ENCODE measurements at places on chromosomes 2 and 18.

DNA sequence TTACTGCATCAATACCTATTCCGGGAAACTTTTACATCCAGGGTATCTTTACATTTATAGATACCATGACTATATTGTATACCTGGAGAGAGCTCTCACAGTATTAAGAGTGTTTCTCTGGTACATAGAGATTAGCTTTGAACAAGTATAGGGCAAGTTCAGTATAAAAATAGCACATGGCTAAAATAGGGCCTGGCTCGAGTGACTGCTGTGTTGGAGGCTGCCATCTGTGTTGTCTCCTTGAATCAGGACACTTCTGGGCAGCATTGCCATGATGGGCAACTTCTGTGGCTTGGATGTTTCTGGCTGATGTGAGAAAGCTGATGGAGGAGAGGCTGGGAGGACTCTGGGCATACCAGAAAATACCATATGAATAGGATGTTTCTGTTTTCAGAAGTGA, 18.7 kb downstream of the ARHGAP28 start:
- DNase-seq: no peak

DNA sequence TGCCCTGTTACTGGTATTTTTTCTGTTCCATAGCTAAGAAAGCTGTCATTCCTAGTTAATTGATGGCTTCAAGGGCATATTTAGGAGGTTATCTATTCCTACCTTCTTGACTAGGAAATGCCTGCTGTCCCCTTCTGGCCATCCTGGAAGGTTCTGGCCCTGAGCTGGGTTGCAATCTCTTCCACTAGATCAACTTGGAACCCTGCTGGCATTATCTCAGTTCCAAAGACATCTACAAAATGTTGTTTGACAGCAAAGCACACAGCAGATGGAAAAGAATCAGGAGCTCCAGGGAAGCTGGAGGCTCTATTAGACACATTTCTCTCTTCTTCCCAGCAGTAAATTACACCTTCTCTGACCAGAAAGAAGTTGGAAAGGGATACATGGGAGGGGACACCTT, 192.1 kb downstream of the ARHGAP28 start:
- DNase-seq: no peak

GRCh38 chr2:5409898-5410381, 282.2 kb upstream of the SOX11 start:
- DNase-seq: no peak

DNA sequence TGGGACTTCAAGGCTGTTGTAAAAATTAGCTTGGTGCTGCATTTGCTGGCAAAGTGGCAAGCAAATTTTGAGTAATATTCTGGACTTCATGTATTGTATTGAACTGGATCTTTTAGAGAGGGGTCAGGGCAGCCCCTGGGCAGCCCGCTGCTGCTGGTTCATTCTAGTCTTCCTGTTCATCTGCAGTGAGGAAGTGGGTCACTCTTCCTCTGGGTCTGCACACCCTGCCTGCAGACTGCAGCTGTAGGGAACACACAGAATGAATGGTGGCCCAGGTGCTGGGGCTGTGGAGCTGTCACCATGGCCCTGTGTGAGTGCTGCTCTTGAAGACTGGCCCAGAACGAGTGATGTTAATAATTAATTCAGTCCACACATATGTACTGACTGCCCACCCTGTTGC, 9.4 kb downstream of the SH3RF3 start:
- no peak for DNase-seq

GRCh38 chr2:129717560-129718130, 261.8 kb upstream of the RAB6C start:
- no peak for DNase-seq

DNA sequence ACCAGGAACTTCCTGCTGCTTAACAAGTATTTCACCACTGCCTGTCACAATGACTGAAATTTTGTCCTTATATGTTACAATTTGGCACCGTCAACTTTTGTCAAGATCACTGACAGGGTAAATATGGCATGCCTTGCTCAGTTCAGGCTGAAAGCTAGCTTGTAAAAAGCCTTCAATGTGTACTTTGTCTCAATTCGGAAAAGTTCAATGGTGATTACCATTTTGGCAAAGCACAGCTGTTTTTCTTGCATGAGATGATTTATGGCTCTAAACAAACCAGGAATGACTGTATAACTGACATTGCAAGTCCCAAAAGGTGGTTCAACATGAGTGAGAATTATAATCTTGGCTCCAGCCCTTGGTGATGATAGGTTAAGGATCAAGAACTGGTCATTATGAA, 1255.2 kb downstream of the CNTNAP5 start:
- DNase-seq: no peak

GRCh38 chr2:235858881-235859280, 309.3 kb downstream of the GBX2 start:
- DNase-seq: no peak

DNA sequence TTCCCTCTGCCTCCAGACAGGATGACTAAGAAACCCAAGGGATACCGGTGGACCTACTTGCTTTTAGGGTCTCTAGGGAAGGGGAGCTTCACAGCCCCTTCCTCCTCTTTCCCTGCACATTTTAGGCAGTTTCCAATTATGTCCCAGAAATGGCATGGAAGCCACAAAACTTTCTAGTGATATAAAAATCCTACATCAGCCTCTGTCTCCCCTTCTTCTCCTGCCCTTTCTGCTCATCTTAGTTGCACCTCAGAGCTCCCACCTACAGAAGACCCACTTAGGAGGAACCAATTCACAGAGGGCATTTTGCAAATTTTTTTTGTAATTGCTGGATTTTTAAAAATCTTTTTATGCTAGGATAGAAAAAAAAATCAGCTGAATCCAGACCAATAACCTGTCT, 263.1 kb downstream of the TNS1 start:
- DNase-seq: no peak

DNA sequence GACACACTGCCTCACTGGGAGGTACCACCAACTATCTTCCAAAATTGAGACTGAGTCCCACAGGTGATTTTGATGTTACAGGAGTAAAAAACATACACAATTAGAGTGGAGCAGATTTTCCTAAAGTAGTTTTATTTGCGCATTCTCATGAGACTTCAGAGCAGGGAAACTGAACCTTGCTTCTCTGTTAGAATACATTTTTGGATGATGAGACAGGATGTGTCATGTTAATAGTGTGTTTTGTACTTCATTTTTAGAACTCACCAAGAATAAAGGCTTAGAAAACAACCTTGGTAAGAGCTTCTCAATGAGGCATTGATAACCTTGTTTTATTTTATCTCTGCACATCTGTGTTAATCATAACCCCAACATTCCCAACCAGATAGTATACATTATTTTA, 310.2 kb upstream of the GALNT5 start:
- no peak for DNase-seq

GRCh38 chr2:70630761-70631160, 77.1 kb upstream of the TGFA start:
- no peak for DNase-seq

GRCh38 chr2:177756336-177756735, 316.2 kb downstream of the PDE11A start:
- DNase-seq: no peak

DNA sequence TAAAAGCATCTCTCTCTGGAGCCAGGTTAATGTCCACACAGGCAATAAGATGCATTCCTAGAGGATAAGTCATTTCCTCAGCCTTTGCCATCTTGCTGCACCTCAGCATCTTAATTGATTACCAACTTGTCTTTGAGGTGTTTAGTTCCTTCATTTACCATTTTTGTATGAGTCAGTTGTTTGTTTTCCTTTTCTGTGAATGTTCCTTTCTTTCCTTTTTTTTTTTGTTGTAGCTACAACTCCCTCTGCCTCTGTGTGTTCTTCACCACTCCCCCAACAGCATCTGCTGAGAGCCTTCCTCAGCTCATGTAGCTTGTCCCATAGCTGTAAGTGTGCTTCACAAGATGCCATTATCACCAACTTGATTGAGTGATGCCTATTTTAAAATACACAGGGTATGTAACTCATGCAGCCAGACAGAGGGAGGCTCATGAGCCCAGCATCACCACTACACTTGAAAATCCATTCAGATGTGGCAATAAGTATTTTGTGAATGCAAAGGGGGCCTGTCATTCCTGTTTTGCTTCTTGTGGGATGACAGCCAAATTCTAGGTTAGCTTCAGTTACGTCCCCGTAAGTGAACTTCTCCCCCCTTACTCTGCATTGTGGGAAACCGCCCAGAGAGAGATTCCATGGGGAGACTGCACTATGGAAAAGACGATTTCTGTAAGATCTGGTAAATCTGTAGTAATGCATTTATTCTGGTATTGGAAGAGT, 315.9 kb upstream of the ZEB2 start:
- DNase-seq: peak; percentile 36

DNA sequence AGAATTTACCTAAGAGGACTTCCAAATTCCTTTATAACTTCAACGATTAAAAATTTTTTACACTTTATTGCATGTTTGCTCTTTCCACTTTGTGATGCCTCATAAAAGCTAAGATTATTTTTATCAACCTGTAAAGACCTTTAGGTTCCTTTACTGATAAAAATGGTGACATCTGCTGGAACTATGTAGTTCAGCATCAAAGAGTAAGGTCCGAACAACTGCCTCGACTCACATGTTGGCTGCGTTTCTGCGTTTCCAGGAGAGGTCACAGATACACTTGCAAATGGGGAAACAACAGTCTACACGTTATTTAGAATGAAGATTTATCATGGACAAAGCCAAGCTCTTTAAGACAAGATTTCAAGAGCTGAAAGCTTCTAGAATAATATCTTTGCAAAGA, 18.8 kb upstream of the TMX3 start:
- DNase-seq: no peak

GRCh38 chr2:178679891-178680290, 127.3 kb downstream of the TTN start:
- DNase-seq: no peak

- no peak for DNase-seq
These were observed 75.4 kb downstream of the SFXN5 start for GRCh38 chr2:72996117-72996502.

DNA sequence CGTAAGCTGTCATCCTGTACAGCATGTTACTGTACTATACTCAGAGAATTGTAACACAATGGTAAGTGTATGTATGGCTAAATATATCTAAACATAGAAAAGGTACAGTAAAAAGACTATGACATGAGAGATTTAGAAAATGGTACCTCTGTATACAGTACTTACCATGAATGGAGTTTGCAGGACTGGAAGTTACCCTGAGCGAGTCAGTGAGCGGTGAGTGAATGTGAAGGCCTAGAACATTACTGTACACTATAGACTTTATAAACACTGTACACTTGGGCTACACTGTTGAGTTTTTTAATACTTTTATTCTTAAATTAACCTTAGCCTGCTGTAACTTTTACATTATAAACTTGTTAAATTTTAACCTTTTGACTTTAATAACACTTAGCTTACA, 1.5 kb downstream of the DDX18 start:
- no peak for DNase-seq

DNA sequence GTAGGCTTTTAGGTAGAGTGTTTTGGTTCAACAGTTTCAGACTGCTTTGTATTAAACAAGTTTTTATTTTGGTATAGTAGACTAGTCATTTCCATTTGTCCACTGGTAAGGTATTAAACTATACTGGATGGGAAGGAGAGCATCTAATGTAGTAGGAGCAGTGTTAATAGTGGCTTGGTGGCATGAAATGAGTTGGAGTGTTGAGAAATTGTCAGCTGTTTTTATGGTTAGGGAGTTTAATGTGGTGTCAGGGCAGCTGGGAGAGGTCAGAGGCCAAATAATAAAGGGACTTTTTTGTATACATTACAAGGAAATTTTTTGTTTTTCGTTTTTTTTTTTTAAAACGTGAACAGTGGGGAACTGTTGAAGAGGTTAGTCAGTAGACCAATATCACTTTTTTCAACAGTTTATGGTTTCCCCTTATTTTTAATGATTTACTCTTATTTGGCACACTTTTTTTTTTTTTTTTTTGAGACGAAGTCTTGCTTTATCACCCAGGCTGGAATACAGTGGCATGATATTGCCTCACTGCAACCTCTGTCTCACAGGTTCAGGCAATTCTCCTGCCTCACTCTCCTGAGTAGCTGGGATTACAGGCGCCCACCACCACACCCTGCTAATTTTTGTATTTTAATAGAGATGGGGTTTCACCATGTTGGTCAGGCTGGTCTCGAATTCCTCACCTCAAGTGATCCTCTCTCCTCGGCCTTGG, 21.2 kb downstream of the ACTR3 start:
- no peak for DNase-seq

DNA sequence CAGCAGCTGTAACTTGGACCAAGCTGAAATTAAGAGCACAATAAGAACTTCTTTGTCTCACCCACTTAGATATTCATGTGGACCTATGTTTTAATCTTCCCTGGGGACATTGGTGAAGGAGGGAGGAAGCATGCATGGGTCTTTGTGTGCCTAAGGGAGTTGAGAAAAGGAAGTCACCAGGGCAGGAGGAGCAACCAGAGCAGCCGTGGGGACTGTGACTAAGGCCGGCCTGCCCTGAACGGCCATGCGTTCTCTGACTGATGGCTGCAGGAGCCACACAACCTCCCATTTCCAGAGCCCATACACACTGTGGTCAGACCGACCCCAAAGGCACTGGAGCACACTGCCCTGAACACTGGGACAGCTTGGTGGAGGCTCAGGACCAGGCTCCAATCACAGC, 43.7 kb upstream of the SLC35G4 start:
- no peak for DNase-seq

GRCh38 chr18:9803063-9803697, 82.6 kb upstream of the TXNDC2 start:
- DNase-seq: no peak

GRCh38 chr2:122378521-122378920, 623.1 kb downstream of the TSN start:
- DNase-seq: no peak

DNA sequence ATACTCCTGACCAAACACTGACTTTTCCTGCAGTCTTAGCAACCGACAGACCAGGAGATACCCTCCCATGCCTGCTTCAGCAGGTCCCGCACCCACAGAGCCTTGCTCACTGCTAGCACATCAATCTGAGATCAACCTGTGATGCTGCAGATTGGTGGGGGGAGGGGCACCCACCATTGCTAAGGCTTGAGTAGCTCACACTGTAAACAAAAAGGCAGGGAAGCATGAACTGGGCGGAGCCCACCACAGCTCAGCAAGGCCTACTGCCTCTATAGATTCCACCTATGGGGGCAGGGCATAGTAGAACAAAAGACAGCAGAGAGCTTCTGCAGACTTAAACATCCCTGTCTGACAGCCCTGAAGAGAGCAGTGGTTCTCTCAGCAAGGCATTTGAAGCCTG, 109.7 kb downstream of the SP100 start:
- DNase-seq: no peak

GRCh38 chr2:25799301-25799700, 79.0 kb downstream of the ASXL2 start:
- DNase-seq: no peak

DNA sequence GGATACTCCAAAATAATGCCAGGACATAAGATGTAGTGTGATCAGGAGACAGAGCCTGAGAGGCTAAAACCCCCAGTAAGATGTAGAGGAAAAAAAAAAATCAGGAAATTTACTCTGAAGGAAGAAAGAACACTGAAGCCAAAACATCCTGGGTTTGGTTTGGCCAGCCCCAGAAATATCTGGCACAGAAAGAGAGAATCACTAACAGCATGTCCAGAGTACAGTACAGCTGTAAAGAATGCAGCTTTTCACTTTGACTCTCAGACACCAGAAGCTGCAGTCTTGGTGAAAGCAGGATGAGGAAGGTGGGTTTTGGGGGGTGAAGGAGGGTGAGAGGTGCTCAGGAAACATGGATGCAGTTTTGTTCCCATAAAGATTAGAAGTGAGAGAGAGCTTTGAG, 1577.7 kb upstream of the ACVR2A start:
- DNase-seq: no peak

GRCh38 chr2:172496160-172496608, 59.7 kb upstream of the PDK1 start:
- DNase-seq: no peak

All from RWPE1 (cell line).